ENCODE measurements at places on chromosomes 7 and 10. TPM values are rescaled to one million over a fixed set of nuclear protein-coding genes. Genes with fewer than 3 reads are reported as not detected.

- no peak for DNase-seq
Observed at GRCh38 chr7:77982926-77983550, 184.5 kb downstream of the PHTF2 start.

DNA sequence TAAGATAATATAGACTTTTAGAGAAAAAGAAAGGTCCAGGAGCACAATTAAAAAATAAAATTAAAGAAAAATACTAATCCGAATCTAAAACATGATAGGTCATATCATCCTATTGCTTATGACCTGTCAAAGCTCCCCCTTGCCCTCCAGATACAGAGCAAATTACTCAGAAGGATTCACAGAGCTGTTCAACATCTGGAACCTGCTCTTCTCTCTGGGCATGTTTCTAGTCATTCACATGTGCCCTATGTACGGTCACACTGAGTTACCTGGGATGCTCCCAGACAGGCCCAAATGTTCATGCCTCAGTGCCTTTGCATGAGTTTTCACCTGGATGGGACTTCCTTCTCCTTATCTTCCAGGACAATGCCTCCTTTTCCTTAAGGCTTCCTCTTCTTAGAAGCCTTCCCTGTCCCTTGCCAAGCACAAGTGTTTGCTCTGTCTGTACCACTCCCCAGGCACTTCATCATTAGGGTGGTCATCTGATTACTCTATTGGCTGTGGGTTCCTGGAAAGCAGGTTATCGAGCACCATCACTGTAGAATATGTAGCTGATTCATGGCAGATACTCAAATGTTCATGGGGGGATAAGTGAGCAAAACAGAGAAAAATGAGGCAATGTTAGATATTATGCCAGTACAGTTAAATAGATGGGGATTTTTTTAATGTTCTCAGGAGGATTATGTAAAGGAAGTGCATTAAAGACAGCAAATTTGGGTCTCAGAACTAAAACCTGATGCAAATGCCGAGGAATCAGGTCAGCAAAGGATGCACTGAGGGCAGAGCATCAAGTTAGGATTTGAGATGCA lies 12.0 kb upstream of the AOAH start:
- no peak for DNase-seq

GRCh38 chr10:125843603-125844329 lies 20.4 kb downstream of the BCCIP start:
- no peak for DNase-seq

DNA sequence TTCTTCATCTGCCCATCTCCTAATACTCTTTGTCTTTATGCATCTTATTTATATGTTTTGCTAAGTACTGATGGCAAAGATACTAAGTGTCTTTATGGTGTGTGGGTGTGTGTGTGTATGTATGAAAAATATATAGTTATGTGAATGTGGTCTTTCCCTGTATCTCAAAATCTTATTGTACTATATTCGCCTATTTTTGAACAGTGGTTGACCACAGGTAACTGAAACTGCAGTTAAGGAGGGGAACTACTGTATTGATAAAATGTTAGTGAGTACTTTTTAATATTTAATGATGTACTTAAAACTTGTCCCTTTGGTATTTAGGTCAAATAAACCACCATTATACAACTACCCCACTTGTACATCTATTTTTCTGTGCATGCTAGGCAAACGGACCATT lies 85.9 kb downstream of the ADD3 start:
- no peak for DNase-seq

DNA sequence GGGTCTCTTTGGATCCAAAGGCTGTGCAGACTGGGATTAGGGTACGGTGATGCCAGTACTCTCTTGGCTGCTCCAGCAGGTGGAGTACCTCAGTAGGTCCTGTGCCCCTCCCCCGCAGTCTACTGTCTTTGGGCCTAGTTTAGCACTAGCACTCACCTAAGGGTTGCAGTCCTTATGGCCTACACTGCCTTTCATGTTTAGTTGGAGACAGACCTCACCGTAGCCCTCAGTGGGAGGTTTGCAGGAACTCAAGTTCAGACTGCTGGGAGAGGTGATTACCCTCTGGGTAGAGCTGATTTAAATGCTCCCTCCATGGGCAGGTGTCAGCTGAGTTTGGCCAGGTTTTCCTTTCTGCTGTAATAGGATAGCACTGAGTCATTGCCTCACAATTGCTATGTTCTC lies 210.8 kb upstream of the TMEM196 start:
- DNase-seq = no peak

DNA sequence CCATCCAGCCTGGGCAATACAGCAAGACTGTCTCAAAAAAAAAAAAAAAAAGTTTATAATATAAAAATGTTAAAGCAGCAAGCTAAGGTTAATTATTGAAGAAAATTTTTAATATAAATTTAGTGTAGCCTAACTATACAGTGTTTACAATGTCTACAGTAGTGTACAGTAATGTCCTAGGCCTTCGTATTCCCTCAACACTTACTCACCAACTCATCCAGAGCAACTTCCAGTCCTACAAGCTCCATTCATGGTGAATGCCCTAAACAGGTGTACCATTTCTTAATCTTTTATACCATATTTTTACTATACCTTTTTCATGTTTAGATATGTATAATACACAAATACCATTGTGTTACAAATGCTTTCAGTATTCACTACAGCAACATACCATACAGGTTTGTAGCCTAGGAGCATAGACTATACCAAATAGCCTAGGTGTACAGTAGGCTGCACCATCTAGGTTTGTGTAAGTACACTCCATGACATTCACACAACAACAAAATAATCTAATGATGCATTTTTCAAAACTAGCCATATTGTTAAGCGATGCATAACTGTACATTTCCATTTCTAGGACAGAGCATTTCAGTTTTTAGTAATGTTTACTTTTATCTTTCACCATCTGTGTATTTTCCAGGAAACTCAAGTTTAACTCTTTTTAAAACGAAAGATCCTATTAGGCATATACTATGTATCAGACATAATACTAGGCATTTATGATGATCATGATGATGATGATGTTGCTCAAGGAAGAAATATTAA lies 43.3 kb downstream of the CNOT4 start:
- DNase-seq = no peak

- no peak for DNase-seq
Observed at GRCh38 chr7:87267239-87267900, 47.8 kb upstream of the TMEM243 start.

DNA sequence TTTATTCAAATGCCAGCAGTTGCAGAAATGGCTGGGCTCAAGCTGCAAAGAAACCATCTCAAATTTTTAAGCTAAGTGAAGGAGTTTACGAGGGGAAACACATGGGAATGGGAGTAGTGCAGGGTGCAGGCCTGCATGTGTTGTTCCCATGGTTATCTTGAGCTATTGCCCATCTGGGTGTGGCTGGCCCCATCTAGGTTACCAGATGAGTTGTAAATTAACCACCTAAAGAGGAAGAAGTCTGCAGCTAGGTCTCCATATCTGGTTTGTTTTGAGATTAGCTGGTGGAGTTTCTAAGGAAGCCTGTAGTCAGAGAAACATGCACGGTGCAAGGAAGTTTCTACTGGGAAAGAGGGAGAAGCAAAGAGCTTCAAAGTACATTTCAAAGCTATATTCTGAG lies 23.3 kb upstream of the STEAP2 start:
- DNase-seq = no peak

DNA sequence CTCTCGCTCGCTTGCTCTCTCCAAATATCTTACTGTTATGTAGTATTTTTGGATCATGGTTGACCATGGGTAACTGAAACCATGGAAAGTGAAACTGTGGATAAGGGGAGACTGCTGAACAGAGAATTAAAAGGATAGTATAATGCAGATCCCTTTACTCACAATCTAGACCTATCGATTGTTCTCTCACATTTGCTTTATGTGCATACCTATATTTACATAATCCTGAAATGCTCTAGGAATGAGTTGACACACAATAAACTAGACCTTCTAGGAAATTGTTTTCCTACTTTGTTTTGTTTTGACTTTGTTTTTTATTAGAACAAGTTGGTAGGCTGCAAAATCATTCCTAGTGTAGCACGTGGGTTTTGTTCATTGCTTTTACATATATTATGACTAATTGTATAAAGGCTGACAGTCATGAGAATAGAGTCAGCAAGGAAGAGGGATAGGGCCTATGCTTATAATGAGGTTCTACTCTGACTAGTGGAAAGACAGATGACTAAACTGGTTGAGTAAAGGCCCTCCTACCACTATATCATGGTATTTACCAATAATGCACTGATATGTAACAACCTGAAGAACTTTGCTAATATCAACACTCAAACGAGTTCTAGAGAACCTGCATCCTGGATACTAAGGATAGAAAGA lies 175.3 kb upstream of the TARP start:
- no peak for DNase-seq

DNA sequence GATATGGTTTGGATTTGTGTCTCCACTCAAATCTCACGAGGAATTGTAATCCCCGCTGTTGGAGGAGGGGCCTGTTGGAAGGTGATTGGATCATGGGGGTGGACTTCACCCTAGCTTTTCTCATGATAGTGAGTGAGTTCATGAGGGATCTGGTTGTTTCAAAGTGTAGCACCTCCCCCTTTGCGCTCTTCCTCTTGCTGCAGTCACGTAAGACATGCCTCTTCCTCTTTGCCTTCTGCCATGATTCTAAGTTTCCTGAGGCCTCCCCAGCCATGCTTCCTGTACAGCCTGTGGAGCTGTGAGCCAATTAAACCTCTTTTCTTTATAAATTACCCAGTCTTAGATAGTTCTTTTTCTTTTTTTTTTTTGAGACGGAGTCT lies 17.1 kb downstream of the CDNF start:
- DNase-seq = no peak

DNA sequence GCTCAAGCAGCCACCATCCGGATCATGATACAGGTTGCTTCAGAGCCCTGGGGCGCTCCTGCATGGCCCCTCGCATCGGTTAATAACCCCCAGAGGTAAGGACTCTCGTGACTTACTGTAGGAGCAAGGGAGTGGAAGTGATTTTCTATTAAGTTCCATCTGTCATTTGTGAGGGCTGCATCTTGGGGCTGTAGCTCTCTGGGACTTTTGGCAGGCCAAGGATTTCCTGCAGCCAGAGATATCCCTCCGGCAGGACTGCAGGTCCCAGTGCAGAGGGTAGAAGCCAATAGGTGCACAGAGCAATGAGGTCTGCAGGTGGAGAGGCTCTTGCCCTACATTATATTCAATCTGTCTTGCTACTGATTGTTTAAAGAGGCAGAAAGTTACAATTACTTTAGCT lies 356.8 kb upstream of the ADARB2 start:
- DNase-seq = no peak

DNA sequence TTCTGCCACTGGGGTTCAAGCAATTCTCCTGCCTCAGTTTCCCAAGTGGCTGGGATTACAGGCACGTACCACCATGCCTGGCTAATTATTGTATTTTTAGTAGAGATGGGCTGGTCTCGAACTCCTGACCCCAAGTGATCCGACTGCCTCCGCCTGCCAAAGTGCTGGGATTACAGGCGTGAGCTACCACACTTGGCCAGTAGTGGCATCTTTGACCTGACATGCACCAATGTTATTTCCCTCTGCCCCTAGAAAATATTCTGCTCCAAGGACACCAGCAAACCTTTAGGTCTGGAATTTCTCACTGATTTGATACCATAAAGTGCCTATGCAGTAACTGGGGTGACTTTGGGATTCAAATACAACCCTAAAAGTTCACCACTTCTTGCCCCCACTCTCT lies 179.4 kb downstream of the ARID5B start:
- no peak for DNase-seq

DNA sequence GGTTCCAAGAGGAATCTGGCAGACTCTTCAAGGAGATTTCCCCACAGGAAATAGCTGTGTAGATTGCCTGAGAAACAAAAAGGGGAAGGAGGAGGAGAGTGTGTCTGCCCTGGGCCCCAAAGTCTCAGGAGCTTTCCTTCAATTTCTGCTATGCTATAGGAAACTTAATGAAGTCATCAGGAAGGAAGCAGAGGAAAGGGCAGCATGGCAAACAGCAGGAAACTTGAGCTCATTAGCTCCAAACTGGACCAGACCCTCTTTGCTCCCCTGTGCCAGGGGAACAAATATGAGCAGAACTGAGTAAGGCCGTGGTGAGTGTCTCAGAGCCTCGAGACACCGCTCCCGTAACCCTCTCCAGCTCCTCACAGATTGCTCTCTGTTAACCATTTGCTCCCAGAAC lies 4.8 kb upstream of the KCNIP2 start:
- no peak for DNase-seq

DNA sequence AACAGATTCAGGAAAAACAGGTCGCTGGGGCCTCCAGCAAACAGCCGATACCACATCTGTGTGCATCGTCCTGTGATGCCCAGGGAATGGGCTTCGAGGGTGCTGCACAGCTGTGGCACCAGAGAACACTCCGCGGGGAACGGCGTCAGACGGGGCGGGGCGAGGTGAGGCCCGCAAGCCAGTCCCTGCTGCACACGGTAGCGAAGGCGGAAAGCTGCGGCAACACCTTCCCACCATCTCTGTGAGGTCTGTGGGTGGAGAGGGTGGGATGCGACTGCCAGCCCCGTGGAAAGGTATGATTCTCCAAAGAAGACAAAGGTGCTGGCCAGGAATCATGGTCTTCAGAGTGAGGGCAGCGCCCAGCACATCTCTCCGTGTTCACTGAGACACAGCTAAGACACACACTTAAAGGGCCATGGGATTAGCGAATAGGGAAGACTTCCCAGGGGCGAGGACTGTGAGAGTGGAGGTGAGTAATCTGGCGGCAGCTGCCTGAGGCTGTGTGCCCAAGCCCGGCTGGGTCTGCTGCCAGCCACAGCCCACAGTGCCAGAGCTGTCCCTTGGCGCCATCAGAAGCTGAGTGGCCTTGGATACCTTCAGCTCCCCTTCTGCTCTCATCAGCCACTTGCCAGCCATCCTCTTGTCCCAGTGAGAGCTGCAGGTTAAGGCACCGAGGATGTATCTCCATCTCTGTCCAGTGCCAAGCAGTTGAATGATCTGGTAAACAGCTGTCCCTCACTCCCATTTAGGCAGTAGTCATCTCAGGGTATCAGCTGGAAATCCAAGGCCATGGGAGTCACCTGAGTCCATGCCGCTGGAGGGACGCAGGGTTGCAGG lies 17.6 kb downstream of the PRKAG2 start:
- DNase-seq = no peak

DNA sequence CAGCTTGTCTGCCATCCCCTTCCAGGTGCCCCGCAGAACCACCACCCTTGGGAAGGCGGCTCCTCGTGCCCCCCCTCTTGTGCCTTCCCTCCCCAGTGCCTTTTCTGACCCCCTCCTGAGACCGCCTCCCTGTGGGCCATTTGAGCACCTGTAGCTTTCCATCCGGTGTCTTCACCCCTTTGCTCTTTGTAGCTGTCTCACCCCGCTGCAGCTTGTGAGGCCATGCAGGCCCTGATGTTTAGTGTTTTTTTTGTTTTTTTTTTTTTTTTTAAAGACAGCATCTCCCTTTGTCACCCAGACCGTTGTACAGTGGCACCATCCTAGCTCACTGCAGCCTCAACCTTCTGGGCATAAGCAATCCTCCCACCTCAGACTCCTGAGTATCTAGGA lies 52.5 kb downstream of the CUX1 start:
- DNase-seq = no peak

GRCh38 chr7:47405921-47406800 lies 175.8 kb downstream of the TNS3 start:
- peak; percentile 75 for DNase-seq

The C10orf95 gene
- total RNA-seq = 0.85 TPM

The UPK3B gene
- total RNA-seq = 13.5 TPM

The C7orf33 gene
- not detected for total RNA-seq

The NRP1 gene
- 23.0 TPM for total RNA-seq

The CCSER2 gene
- 53.6 TPM for total RNA-seq

The HUS1 gene
- total RNA-seq = 43.1 TPM

The SPOCK2 gene
- total RNA-seq = 5.1 TPM

The GNAT3 gene
- not detected for total RNA-seq

The SDK1 gene
- 4.8 TPM for total RNA-seq

The LIPK gene
- total RNA-seq = not detected

The NPC1L1 gene
- 0.23 TPM for total RNA-seq

Data from prostate gland (tissue), 2 donors.